ENCODE measurements at places on chromosomes 5 and 9. TPM values are rescaled to one million over a fixed set of nuclear protein-coding genes. Genes with fewer than 3 reads are reported as not detected.

The NXNL2 gene
- total RNA-seq, result not detected

The TSLP gene
- not detected for total RNA-seq

The HTR1A gene
- not detected for total RNA-seq

- no peak for DNase-seq
Observed at GRCh38 chr5:176716320-176716719, 69.0 kb downstream of the TSPAN17 start.

GRCh38 chr9:93268551-93269314, 84.8 kb downstream of the WNK2 start:
- DNase-seq, result no peak

DNA sequence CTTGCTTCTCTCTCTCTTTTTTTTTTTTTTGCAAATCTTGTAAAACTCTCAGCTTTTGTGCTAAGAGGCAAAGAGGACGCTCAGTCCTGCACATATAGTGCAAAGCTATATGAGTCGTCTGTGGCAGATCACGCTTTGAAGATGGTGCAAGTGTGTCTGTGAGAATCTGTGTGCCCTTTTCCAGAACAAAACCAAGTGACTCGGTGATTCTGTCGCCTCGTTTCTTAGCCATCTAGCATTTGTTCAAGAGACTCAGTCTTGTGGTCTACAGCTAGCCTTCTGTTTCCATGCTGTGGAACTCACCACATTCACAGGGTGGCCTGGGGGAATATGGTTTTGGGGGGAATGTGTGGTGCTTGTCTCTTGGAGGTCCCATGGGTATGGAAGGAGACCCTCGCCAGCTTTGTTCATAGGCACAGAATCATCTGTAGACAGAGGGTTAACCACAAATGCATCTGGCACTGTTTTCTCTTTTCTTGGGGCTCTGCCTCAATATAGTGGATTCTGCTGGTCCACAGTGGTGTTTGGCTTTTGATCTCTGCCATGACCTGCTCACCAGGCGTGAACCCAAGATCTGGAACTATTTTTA, 82.1 kb downstream of the C9orf152 start:
- no peak for DNase-seq

DNA sequence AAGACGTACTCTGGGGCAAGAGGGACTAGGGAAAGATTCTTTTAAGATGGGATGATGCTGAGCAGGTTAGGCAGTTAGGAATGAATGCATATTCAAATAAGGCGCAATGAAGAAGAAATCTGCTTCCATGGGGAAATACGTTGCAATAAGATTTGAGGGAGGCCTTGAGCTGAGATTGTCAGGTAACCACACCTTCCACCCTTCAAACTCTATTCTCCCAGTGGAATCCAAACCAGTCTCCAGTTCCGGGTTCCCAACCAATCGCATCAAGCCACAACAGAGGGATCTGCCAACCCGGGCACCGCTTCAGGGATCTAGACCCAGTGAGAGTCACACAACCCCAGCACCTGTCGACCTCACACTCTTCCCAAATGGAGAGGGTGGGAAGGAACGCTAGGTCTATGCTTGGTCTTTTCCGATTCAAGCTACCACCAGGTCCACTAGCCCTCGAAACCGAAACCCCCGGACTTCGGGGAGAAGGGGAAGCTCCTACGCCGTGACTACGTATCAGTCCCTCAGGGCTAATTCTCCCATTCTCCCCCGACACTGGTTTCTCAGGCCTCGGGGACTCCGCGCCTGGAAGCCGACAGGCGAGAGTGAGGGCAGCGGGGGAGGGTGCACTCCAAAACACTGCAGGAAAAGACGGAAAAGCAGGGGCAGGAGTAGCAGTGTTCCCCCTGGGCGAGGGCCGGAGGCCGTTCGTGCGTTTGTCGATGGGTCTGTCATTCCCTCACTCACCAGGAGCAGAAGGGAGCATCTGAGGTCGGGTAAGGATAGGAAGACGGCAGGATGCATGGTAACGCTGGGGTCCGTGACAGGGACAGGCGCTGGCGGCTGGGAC, 534 bp downstream of the ERP44 start:
- DNase-seq, result no peak

- DNase-seq, result no peak
Observed at GRCh38 chr5:63961125-63961597, 1.1 kb downstream of the HTR1A start.

DNA sequence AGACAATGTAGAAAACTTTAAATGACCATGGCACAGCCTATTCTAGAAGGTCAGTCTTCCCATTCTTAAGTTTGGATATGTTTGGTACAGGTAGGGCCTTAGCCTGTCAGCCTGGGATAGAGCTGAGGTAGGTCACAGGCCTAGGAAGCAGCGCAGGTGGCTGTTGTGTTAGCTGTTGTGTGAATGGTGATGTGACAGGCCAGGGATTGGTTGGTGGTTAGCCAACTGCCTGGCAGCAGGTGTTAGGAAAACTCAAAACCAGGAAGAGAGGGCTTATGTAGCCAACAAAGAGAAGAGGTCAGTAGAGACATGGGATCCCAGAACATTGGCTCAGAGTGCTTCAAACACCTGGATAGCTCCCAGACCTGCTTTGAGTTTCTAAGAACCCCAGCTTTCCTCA, 84.2 kb downstream of the FBXO38 start:
- DNase-seq, result no peak

GRCh38 chr9:3398232-3398648, 127.6 kb downstream of the RFX3 start:
- no peak for DNase-seq
